Lower lobe of right lung (tissue), 2 donors: ENCODE measurements at places on chromosomes 1 and 21.
A peak's percentile ranks its signal among the peaks of the same experiment; 100 is the strongest.

- no peak for DNase-seq
Measured at GRCh38 chr21:25283720-25284119, 323.6 kb downstream of the MRPL39 start.

GRCh38 chr21:40471103-40471502 is 375.9 kb downstream of the DSCAM start:
- no peak for DNase-seq

- DNase-seq, result no peak
Measured at GRCh38 chr1:152486400-152487006, 24.1 kb upstream of the LCE5A start.

DNA sequence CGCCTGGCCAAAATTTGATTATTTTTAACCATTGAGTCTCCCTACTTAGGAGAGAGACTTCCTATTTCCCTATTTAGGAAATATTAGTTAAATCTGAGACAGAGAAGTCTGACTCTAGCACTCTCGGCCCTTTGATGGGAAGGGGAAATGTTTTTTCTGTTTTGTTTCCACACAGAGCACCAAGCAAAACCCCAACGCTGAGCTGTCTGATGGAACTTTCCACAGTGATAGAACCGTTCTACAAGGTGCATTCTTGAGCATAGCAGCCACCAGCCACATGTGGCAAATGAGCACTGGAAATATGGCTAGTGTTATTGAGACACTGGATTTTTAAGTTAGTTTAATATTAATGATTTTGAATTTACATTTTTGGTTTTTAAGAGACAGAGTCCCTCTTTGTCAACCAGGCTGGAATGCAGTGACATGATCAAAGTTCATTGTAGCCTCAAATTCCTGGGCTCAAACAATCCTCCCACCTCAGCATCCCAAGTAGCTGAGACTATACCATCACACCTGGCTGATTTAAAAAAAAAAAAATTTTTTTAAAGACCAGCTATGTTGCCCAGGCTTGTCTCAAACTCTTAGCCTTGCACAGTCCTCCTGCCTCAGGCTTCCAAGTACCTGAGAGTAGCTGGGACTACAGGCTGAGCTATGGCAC is 77.3 kb upstream of the GALNT2 start:
- DNase-seq, result no peak

- no peak for DNase-seq
Measured at GRCh38 chr1:31541194-31541593, 35.1 kb upstream of the TINAGL1 start.

DNA sequence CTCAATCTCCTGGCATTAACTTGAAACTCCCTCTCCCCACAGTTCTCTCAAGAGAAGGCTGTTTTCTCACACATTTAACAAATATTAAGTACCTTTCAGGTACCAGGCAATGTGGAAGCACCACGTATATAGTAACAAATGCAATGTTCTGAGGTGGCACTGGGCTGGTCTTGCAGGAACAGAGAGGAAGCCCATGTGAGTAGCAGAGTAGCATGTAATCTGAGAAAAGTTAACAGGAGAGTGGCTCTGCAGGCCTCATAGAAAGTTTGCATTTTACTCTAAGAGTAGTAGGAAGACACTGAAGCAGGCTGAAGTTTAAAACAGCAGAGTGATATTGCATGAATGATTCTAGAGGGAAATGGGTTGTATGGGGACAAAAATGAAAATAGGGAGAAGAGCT is 21.0 kb downstream of the ZNF281 start:
- no peak for DNase-seq

DNA sequence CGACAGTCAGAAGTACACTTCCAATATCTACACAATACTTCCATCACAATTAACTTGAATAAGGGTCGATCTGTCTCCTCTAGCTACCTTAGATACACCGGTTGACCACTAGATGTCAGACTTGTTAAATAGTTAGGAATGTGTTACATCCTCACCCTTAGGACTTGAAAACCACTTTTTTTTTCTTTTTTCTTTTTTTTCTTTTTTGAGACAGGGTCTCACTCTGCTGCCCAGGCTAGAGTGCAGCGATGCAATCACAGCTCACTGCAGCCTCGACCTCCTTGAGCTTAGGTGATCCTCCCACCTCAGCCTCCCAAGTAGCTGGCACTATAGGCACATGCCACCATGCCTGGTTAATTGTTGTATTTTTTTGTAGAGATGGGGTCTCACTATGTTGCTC is 120.4 kb upstream of the GREM2 start:
- DNase-seq, result no peak

DNA sequence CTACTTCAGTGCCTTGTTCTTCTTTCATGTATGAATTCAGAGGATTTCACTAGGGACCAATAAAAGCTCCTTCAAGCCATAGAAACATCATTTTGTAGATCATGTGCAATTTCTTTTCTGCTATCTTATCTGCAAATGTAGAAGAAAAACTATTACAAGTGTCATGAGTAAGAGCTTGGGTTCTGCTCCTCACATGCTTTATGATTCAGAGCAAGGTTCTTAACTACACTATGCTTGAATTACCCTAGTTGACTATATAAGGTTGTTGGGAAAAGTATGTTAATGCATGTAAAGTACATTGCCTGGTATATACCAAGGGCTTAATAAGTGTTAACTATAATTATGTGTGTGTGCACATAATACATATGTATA is 91.4 kb upstream of the S1PR1 start:
- no peak for DNase-seq

DNA sequence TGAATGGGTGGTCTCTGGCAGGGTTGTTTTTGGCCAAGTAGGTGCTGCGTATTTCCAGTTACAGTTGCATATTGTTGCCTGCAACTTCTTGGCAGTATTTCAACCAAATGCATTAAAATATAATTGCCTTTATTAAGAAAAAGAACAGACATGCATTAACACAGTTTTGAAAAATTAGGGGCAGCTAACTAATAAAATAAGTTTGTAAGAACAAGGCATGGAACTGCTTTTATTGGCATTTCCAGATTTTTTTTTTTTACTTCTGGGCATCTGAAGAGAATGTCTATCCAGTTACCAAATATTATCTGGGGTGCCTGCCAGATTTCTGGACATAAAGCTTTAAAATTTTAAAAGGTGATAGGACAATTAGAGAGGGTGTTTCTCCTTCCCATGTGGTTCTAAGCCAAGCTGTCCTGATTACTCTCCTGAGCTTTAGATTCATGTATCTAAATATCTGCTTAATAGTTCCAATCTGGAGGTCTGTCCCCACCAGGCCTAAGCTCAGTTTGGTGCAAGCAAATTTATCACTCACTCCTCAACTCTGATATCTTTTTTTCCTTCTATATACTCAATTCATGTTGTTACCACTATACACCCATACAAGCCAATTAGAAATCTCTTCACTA is 553.3 kb upstream of the USP24 start:
- no peak for DNase-seq

GRCh38 chr1:70897273-70897672 is 150.3 kb downstream of the PTGER3 start:
- DNase-seq, result no peak

- DNase-seq, result no peak
Measured at GRCh38 chr1:220800262-220800661, 13.5 kb downstream of the MTARC1 start.

GRCh38 chr1:232622981-232623380 is 7.0 kb downstream of the SIPA1L2 start:
- DNase-seq, result no peak

DNA sequence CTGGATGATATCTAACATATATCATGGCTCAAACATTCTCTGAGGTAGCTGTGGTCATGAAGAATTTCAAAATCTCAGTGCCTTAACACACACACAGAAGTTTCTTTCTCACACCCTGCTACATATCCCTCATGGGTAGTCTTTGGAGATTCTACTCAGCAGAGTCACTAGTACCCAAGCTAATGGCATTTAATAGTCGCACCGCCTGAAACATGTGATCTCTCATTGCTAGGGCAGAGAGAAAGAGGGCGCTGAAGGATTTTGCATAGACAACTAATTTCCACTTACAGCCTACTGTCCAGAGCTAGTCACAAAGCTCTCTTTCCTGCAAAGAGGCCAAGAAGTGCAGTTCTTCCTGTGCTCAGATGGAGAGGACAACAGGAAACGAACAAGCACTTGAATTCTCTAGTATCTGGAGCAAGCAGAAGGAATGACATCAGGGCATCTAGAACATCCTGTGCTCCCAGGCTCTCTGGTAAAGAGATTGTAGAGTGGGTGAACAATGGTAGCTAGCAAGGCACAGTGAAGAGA is 183.4 kb upstream of the PTBP2 start:
- no peak for DNase-seq

DNA sequence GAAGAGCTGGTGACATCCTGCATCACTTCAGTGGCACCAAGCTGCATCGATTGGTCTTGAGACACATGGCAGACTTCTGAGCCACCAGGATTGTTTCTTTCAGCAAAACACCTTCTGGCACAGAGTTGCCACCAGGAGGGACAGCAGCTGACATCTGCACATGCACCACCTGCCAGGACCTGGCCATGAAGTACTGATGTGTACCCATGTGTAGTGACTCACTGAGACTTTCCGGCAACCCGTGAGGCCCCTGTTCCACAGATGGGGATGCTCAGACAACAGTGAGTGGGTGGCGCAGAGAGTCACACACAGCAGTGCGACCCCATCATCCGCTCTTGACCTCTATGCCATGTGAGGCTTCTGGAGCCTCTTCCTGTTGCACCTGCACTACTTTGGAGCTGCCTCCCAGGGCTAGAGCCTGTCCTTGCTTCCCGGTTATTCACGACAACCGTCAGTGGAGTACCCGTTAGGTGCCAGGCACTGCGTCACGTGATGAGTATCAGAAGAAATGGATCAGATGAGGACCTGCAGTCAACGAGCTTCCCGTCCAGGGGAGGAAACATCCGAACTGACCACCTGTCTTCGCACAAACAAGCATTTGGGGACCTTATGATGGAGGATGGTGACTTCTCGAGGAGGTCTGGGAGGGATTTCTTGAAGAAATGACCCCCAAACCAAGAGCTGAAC is 80.5 kb upstream of the VAMP3 start:
- peak; percentile 23 for DNase-seq

DNA sequence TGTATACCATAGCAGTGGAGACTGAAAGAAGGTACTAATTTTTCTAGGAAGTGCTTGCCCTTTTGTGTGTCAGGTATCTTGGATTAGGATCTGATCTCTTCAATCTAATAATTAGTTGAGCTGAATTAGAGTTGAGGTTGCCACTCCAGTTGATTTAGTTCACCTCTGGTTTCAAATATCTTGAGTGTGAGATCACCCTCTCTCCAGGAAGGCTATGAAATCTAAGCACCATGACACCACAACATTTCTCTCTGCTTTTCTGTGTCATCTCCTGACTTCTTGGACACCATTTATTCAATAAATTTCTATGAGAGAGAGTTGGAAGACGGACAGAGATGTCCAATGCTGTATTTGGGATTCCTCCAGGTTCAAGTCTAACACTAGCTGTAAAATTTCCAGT is 212.8 kb downstream of the DYRK1A start:
- DNase-seq, result no peak

DNA sequence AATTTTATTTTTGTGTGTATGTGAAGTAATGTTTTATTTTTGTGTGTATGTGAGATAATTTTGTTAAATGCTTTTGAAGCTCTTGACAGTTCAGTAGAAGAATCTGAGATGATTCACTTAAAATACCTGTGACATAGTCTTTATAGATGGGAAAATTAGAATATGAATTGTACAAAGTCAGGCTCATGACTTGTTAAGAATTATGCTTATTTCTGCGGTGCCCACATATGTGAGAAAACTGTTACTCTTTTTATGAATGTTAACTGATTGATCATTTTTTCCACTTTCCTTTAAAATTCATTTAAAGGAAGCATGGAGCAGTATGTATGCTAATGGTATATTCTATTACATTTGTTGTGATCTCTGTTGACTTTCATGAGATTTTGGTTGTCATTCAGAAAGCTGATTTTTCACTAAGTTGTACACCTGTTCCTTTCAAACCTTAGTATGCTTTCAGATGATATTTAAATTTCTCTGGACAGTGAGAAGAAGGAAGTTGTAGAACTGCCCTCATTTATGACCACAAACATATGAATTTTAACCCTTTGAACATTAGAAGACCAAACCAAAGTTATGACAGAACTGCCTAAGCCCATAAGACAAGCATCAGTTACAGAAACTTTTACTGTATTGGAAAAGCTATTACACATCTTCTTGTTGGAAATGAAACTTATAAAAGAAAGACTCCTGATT is 110.1 kb downstream of the POU2F1 start:
- DNase-seq, result no peak

DNA sequence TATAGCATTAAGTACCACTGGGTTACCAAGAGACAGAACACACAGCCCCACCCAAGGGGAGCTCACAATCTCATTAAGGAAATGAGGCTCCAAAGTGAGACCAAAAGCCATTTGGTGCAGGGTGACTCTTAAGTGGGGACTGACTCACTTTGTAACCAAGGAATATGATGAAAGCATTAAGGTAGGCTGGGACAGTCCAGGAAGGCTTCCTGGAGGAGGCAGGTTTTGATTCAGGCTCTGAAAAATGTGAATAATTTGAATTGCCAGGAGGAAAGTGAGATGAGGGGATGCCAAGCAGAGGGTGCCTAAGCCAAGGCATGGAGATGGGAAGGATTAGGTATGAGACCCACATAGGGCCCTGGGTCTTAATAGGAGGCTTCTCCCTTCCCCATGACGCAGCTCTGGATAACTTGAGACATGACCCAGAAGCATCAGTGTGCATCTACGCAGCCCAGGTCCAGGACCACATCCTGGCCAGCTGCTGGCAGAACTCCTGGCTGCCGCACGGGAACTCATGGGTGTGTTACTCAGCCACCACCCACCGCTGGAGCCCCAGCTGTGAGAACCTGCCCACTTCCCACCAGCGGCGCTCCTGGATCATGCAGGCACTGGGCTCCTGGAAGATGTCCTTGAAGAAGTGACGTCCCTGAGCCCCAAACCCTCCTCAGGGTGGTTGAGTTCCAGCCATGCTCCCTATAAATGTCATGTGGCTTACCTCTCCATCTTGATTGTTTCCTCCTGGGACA is 5.9 kb upstream of the TTC4 start:
- no peak for DNase-seq

- no peak for DNase-seq
Measured at GRCh38 chr1:8356256-8357209, 38.6 kb downstream of the SLC45A1 start.

- no peak for DNase-seq
Measured at GRCh38 chr21:39186676-39187075, 3.4 kb upstream of the PSMG1 start.

DNA sequence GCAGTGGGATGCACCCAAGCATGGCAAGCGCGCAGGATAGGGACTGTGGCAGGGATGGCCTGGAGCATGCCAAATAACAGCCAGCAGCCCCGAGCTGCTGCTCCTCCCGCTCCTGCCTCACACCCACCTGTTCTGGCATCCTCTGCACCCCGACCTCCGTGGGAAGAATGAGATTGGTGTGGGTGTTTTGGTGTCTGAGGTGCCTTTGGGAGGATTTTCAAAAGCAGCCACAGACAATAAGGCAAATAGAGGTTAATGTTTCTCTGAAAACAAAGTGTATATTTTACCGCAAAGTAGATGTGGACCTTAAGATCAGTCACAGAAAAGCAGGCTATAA is 35.5 kb downstream of the IGFN1 start:
- DNase-seq, result no peak

GRCh38 chr1:156692441-156692924 is 12.9 kb downstream of the CRABP2 start:
- DNase-seq, result no peak

- no peak for DNase-seq
Measured at GRCh38 chr1:53244141-53244540, 5.8 kb upstream of the MAGOH start.

- DNase-seq, result no peak
Measured at GRCh38 chr1:183806125-183806524, 1.2 kb downstream of the RGL1 start.

GRCh38 chr1:177208920-177209319 is 38.2 kb downstream of the BRINP2 start:
- DNase-seq, result no peak

- no peak for DNase-seq
Measured at GRCh38 chr1:205429762-205430695, 8.2 kb upstream of the LEMD1 start.
